ENCODE measurements at places on chromosomes 4 and X.

GRCh38 chr4:128285085-128285997, 2.3 kb downstream of the PGRMC2 start:
- DNase-seq = no peak

DNA sequence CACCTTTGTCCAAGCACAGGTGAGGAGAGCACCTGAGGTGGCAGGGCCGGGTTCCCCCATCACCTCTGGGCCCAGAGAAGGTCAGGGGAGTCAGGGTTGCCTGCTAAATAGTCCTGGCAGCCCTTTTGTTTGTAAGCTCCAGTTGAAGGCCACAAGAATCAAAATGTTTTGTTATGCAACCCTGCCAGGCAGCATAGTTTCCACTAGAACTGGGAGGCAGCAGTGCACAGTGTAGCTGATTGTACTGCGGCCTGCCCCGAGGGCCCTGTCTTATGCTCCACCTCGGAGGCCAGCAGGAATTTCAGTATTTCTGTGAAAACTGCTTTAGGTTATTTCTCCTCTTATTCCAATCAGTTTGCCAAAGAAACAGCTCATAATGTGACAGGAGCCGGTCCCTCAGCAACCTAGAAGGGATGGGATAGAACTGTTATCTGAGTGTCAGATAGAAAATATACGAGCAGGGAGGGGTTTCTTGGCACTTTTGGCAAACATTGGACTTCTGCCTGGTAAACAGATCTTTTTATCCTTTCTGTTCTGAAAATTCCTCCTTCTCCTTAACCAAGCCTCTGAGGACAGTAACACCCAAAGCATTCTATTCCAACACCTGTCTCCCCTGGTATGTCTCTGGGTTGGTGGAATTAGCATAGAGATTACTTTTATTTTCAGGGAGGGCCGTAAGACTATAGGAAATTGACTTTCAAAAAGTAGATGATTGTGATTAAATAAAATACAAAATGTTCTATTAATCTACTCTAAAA, 93.6 kb downstream of the LNX1 start:
- DNase-seq = no peak

- DNase-seq = no peak
Measured at GRCh38 chr4:102843273-102843672, 15.9 kb upstream of the UBE2D3 start.

DNA sequence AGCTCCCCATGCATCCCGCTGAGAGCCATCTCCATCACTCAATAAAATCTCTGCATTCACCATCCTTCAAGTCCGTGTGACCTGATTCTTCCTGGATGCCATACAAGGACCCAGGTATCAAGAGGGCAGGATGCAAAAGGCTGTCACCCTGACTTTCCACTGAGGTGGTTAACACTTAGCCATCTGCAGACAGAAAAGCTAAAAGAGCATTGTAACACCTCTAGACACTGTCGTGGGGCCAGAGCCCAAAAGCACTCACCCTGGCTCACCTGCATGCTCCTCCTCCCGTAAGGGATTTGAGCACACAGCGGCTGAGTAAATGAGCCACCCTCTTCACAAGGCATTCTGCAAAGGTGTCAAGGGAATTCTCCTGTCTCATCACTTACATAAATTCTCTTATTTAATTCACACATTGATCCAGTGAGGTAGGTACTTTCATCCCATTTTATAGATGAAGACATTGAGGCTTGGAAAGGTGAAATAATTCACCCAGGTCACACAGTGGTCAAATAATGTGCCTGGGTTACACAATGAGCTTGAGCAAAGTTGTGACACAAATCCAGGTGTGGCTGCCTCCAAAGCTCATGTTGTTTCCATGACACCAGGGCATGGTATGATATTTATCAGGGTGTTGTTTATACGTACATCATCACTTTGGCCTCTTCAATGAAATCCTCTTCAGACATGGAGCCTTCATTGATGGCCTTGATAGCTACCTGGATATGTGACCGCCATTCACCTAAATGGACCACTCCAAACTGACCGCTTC, 48.0 kb downstream of the TXK start:
- no peak for DNase-seq

DNA sequence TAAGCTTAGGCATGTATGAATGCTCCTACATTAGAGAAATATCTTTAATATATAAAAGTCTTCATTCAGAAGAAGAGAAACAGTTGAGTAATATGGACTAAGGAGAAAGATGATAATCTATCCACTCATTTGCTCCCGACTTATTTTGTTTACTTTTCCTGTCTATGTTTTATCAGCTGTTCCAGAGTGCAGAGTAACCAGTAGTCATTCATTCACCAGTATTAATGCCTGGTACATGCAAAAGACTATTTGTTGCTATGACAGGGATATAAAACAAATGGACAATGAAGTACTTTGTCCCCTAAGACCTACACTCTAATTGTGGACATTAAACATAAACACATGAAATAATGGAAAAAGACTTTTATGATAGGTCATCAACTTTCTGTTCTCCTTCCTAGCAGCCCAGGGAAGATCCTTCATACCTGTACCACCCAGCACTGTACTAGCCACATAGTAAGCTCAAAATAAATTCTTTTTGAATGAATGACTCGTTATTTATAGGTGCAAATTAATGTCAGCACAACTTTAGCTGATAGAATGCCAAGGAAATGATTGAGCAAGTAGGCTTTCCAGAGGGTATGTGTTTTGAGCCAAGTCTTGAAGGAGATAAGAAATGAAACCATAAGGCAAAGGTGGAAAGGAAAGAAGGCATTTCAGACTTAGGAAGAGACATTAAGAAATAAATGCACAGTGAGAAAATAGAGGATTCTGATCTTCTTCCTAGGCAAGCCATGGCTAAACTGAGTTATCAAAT, 45.0 kb upstream of the IL13RA1 start:
- no peak for DNase-seq

DNA sequence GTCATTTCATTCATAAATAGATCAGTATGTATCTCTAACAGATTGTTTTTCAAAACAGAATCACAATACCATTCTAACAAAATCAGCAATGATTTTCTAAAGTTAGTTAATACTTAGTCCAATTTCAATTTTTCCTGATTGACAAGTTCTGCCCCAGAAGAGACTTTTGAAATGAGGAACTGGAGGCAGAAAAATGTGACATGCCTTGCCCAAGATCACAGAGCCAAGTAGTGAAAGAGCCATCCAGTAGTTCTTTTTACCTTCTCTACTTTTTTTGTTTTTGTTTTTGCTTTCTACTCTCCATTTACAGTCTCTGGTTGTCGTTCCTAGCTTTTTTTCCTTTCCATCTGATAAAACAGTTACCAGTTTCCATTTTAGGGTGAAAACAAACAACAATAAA, 129.3 kb upstream of the TMEM164 start:
- no peak for DNase-seq

DNA sequence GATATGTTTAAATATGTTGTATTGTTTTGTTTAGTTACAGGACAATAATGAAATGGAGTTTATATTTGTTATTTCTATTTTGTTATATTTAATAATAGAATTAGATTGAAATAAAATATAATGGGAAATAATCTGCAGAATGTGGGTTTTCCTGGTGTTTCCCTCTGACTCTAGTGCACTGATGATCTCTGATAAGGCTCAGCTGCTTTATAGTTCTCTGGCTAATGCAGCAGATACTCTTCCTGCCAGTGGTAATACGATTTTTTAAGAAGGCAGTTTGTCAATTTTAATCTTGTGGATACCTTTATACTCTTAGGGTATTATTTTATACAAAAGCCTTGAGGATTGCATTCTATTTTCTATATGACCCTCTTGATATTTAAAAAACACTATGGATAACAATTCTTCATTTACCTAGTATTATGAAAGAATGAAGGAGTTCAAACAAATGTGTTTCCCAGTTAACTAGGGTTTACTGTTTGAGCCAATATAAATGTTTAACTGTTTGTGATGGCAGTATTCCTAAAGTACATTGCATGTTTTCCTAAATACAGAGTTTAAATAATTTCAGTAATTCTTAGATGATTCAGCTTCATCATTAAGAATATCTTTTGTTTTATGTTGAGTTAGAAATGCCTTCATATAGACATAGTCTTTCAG, 26.9 kb downstream of the NUDT6 start:
- no peak for DNase-seq

- DNase-seq = peak; percentile 6
Measured at GRCh38 chrX:133215747-133216146, 2.4 kb downstream of the TFDP3 start.

GRCh38 chrX:37658343-37659030, 27.1 kb upstream of the XK start:
- no peak for DNase-seq

- DNase-seq = no peak
Measured at GRCh38 chr4:123922847-123923246, 526.3 kb downstream of the SPRY1 start.

- no peak for DNase-seq
Measured at GRCh38 chr4:82519776-82520175, 42.0 kb downstream of the TMEM150C start.

DNA sequence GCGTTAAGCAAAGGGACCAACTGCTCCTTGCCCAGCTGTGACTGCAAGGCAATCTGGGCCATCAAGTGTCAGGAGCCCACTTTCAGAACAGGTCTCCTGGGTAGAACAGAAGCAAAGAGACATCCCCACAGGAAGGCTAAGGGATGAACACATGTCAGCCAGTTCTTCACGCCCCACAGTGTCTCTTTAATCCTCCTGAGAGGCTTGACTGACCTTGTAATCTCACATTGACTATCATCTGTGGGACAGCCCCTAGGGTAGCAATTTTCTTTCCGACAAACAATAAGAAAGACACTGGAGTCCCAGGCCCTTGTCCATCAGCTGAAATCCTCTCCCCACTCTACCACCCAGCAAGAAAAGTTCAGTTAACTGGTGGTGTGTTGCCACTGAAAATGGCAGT, 1.0 kb downstream of the CHRDL1 start:
- DNase-seq = no peak

- DNase-seq = no peak
Measured at GRCh38 chrX:28901637-28902036, 314.4 kb downstream of the IL1RAPL1 start.

GRCh38 chrX:107454302-107454701, 4.8 kb downstream of the FRMPD3 start:
- DNase-seq = no peak

- DNase-seq = no peak
Measured at GRCh38 chr4:4425696-4426095, 38.8 kb downstream of the NSG1 start.

All from GM20000 (cell line).